ENCODE measurements at places on chromosomes 2 and 18.

DNA sequence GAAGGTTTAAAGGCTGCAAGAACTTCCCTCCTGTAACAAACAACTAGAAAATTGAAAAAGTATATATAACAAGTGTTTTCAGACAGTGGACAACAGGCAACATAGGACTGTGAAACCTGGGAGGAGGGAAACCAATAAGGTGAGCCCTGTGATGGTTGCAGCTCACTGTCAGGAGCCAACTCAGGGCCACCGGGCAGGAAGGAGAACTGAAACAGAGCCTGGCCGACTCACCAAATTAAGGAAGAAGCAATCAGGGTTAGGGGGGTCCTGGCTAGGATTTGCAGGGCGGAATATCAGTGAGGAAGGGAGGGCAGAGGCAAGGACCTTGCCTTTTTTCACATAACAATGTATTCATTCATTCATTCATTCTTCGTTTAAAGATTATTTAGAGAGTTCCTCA lies 21.8 kb upstream of the CNRIP1 start:
- H3K27ac ChIP-seq, result no peak overlapping the region
- DNase-seq, result no peak
- no peaks in the 10 kb centered on the region for H3K36me3 ChIP-seq
- no peak overlapping the region for H3K4me3 ChIP-seq

DNA sequence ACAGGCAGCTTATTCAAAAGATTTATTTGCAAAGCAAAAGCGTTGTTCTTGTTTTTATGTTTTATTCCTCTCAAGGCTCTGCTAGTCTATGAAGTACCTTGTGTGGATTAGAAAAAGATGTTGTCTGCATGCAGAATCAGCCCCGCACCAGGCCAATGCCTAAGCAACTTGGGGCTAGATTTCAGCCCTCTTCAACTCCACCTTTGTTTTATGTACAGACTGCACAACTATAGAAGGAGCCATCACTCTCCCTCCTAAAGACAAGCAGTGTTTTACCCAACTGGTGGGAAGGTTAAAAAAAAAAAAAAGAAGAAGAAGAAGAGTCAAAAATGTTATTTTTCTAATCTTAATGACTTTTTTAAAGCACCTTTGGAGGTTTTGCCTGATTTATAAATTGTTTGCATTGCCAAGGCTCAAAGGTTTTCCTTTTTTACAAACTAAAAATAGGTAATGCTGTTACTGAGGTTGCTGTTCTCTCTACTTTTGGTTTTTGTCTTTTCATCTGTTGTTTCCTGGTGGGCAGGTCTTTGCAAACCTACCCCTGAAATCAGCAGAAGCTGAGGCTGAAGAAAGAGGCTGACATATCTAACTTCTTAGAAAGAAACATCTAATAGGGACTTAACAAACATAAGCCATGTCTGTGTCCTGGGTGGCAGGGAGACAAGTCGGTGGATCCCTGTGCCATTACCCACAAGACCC lies 164.0 kb downstream of the SLC39A10 start:
- DNase-seq, result no peak
- peaks cover 10% of the 10 kb centered on the region for H3K4me1 ChIP-seq
- no peaks in the 10 kb centered on the region for H3K27me3 ChIP-seq
- no peak overlapping the region for H3K27ac ChIP-seq

- no peak overlapping the region for H3K4me3 ChIP-seq
- H3K36me3 ChIP-seq, result no peaks in the 10 kb centered on the region
- no peak overlapping the region for H3K27ac ChIP-seq
- H3K4me1 ChIP-seq, result peaks cover 2% of the 10 kb centered on the region
- H3K27me3 ChIP-seq, result no peaks in the 10 kb centered on the region
- DNase-seq, result no peak
Observed at GRCh38 chr2:205543262-205543843, 138.9 kb upstream of the NRP2 start.

- H3K27me3 ChIP-seq, result no peaks in the 10 kb centered on the region
- H3K4me1 ChIP-seq, result peaks cover 19% of the 10 kb centered on the region
- no peak overlapping the region for H3K4me3 ChIP-seq
- no peaks in the 10 kb centered on the region for H3K36me3 ChIP-seq
Observed at GRCh38 chr2:46490521-46491141, 11.3 kb downstream of the TMEM247 start.

GRCh38 chr18:12592597-12593127 lies 65.2 kb downstream of the SPIRE1 start:
- H3K4me3 ChIP-seq, result no peak overlapping the region
- H3K4me1 ChIP-seq, result peaks cover 8% of the 10 kb centered on the region
- no peak for DNase-seq
- no peak overlapping the region for H3K27ac ChIP-seq

- H3K4me1 ChIP-seq, result peaks cover 3% of the 10 kb centered on the region
- H3K27ac ChIP-seq, result no peak overlapping the region
- no peaks in the 10 kb centered on the region for H3K36me3 ChIP-seq
- H3K4me3 ChIP-seq, result no peak overlapping the region
Observed at GRCh38 chr2:109175350-109175678, 46.3 kb downstream of the SH3RF3 start.

DNA sequence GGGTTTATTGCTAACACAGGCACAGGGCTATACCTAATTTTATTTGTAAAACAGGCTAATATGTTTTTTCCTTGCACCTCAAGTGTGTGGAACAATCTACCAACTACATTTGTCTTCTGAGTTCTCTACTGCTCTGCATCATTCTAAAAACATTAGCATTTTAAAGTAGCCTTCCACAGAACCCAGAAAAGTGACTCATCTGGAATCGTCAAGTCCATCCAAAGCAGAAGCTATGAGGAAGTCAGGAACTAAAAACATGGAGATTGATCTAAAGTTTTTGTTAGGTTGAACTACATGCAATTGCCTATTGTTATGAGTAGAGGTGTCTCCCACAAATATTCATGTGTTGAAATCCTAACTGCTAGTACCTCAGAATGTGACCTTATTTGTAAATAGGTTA lies 70.9 kb downstream of the SUCLG1 start:
- DNase-seq, result no peak
- no peaks in the 10 kb centered on the region for H3K27me3 ChIP-seq
- H3K27ac ChIP-seq, result no peak overlapping the region
- H3K4me3 ChIP-seq, result no peak overlapping the region
- H3K4me1 ChIP-seq, result peaks cover 6% of the 10 kb centered on the region
- H3K36me3 ChIP-seq, result no peaks in the 10 kb centered on the region

- peaks cover 2% of the 10 kb centered on the region for H3K4me1 ChIP-seq
- no peak overlapping the region for H3K27ac ChIP-seq
- DNase-seq, result no peak
- no peak overlapping the region for H3K4me3 ChIP-seq
- no peaks in the 10 kb centered on the region for H3K27me3 ChIP-seq
- no peaks in the 10 kb centered on the region for H3K36me3 ChIP-seq
Observed at GRCh38 chr18:65919663-65920062, 168.9 kb downstream of the CDH7 start.

- no peaks in the 10 kb centered on the region for H3K4me1 ChIP-seq
- H3K27me3 ChIP-seq, result no peaks in the 10 kb centered on the region
- H3K4me3 ChIP-seq, result no peak overlapping the region
Observed at GRCh38 chr2:157439824-157440186, 4.1 kb downstream of the CYTIP start.

GRCh38 chr2:231373786-231374349 lies 21.6 kb upstream of the B3GNT7 start:
- no peak overlapping the region for H3K4me3 ChIP-seq
- no peak overlapping the region for H3K27ac ChIP-seq
- DNase-seq, result no peak
- H3K27me3 ChIP-seq, result no peaks in the 10 kb centered on the region
- peaks cover 19% of the 10 kb centered on the region for H3K4me1 ChIP-seq

- peaks cover 6% of the 10 kb centered on the region for H3K4me1 ChIP-seq
- H3K4me3 ChIP-seq, result no peak overlapping the region
- peaks cover 3% of the 10 kb centered on the region for H3K36me3 ChIP-seq
- DNase-seq, result no peak
- no peaks in the 10 kb centered on the region for H3K27me3 ChIP-seq
Observed at GRCh38 chr18:62828091-62828640, 112.8 kb downstream of the PHLPP1 start.

- H3K27me3 ChIP-seq, result no peaks in the 10 kb centered on the region
- no peak overlapping the region for H3K4me3 ChIP-seq
- H3K36me3 ChIP-seq, result no peaks in the 10 kb centered on the region
- no peak for DNase-seq
- peaks cover 1% of the 10 kb centered on the region for H3K4me1 ChIP-seq
Observed at GRCh38 chr2:234273887-234274584, 222.8 kb downstream of the ARL4C start.

GRCh38 chr2:20633794-20634506 lies 16.9 kb downstream of the HS1BP3 start:
- H3K4me3 ChIP-seq, result no peak overlapping the region
- H3K36me3 ChIP-seq, result no peaks in the 10 kb centered on the region
- H3K27ac ChIP-seq, result no peak overlapping the region

DNA sequence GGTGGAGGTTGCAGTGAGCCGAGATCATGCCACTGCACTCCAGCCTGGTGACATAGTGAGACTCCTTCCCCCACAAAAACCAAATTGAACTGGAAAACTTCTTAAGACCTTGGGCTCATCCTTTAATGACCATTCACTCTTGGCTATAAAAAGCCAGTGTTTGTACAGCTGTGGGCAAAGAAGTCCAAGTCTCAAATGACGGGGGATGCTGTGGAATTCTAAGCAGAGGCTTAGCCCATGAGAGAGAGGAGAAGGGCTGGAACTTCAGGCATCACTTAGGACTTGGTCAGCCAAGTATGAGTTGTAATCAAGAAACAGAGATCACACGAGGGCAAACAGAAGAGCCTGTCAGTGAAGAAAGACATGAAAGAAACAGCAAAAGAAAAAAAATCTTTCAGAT lies 79.3 kb upstream of the POU3F3 start:
- no peak for DNase-seq
- no peak overlapping the region for H3K27ac ChIP-seq
- H3K4me1 ChIP-seq, result peaks cover 2% of the 10 kb centered on the region
- H3K36me3 ChIP-seq, result no peaks in the 10 kb centered on the region

- H3K4me1 ChIP-seq, result no peaks in the 10 kb centered on the region
- H3K27me3 ChIP-seq, result no peaks in the 10 kb centered on the region
- no peak for DNase-seq
- no peak overlapping the region for H3K27ac ChIP-seq
- no peak overlapping the region for H3K4me3 ChIP-seq
Observed at GRCh38 chr2:226756131-226756530, 43.5 kb downstream of the IRS1 start.

- H3K4me3 ChIP-seq, result no peak overlapping the region
- H3K27me3 ChIP-seq, result peaks cover 21% of the 10 kb centered on the region
- DNase-seq, result no peak
- H3K27ac ChIP-seq, result no peak overlapping the region
- no peaks in the 10 kb centered on the region for H3K36me3 ChIP-seq
Observed at GRCh38 chr18:63444580-63444979, 22.3 kb upstream of the VPS4B start.

DNA sequence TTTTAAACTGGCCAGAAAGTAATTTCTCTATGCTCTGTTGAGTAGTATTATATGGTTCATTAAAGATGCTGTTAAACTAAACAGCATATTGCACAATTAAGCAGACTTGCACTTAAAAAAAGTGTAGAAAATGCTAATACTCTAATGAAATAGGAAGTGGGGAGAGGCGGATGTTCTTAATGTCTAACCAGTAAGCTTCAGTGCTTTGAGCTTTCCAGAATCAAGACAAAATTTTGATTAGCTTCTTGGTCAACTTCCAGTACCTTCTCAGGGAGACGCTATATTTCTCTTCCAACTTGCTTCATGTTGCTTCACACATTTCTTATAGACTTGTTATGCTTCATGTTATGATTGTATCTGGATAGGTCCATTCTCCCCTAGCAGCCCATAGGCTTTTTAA lies 89.1 kb downstream of the MAP2 start:
- no peaks in the 10 kb centered on the region for H3K4me1 ChIP-seq
- H3K36me3 ChIP-seq, result peaks cover 8% of the 10 kb centered on the region
- DNase-seq, result no peak
- no peak overlapping the region for H3K27ac ChIP-seq
- no peaks in the 10 kb centered on the region for H3K27me3 ChIP-seq
- H3K4me3 ChIP-seq, result no peak overlapping the region

DNA sequence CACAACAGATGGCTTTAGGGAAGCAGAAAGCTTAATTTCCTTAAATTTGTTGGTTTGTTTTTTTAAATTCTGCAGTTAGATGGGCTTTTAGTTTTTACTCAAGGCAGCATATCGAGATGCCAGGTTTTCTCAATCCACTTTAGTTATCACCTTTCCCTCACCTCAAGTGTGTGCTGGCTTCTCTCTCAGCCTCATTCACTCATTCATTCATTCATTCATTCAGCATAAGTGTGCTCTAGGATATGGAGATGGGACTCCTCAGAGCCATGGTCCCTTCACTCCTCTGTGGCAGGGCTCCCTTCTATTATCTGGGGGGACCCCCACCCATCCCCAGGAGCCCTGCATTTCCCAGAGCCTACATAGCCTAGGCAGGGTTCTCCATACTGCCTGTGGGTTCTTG lies 19.0 kb downstream of the VIL1 start:
- H3K27ac ChIP-seq, result no peak overlapping the region
- no peaks in the 10 kb centered on the region for H3K36me3 ChIP-seq
- peaks cover 7% of the 10 kb centered on the region for H3K4me1 ChIP-seq

GRCh38 chr2:238358769-238359168 lies 38.5 kb downstream of the TRAF3IP1 start:
- DNase-seq, result no peak
- H3K27me3 ChIP-seq, result no peaks in the 10 kb centered on the region

DNA sequence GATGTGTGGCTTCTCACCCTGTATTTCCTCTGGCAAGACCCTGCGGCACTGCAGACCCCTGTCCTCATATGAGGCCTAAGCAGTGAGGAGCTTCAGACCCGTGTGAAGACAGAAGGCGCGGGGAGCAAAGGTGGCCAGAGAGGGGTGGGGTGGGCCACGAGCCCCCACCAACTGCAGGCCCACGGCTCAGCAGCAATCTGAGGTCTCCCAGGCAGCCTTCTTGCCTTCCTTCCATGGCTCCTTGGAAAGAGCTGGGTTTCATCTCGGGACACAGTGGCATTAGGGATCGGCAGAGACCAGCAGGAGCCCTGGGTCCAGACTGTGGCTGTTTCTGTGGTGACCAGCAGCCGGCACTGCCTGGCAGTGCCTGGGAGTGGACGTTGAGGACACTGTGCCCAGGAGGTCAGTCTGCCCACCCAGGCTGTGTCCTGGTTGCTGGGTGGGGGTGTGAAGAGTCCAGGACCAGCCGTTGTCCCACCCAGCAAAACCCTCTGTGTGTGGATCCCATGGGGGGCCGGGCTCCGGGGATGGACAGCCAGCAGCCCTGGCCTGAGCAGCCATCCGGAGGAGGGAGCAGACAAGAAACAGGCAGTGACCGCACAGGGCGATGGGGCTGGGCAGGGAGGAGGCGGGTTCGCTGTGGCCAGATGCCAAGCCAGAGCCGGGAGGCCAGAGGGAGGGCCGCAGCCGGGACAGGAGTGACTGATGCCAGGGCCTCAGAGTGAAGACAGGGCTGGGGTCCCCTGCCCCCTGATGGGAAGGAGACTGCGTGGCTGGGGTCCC lies 73.8 kb downstream of the RRM2 start:
- no peaks in the 10 kb centered on the region for H3K27me3 ChIP-seq
- no peak overlapping the region for H3K27ac ChIP-seq
- no peak overlapping the region for H3K4me3 ChIP-seq
- DNase-seq, result no peak

DNA sequence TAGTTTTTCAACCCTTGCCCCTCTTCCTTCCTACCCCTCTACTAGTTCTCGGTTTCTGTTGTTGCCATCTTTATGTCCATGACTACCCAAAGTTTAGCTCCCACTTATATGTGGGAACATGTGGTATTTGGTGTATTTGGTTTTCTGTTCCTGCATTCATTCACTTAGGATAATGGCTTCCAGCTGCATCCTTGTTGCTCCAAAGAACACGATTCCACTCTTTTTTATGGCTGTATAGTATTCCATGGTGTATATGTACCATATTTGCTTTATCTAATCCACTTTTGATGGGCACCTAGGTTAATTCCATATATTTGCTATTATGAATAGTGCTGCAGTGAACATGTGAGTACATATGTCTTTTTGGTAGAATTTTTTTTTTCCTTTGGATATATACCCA lies 20.6 kb upstream of the DSC1 start:
- no peaks in the 10 kb centered on the region for H3K4me1 ChIP-seq
- DNase-seq, result no peak
- H3K27ac ChIP-seq, result no peak overlapping the region
- H3K4me3 ChIP-seq, result no peak overlapping the region
- H3K36me3 ChIP-seq, result no peaks in the 10 kb centered on the region

Measured in neuronal stem cell (in vitro differentiated cells).